ENCODE measurements at places on chromosomes 12 and 14.

DNA sequence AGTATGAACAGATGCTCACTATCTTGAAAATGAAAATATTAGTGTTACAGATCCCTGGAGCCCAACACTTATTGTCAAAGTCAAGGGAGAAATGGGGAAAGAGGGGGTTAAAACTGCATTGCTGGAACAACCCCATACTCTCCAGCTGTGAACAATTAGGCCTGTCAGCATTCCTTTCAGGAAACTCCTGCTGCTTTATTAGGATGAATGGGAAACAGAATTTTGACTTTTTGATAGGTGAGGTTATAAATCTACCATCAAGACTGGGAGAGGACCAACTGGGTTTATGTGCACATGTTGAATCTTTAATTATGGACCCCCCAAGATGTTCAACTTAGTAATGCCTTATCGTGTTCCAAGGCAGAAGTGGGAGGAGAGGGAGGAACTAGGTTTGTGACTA lies 85.0 kb downstream of the TMTC1 start:
- DNase-seq = no peak

DNA sequence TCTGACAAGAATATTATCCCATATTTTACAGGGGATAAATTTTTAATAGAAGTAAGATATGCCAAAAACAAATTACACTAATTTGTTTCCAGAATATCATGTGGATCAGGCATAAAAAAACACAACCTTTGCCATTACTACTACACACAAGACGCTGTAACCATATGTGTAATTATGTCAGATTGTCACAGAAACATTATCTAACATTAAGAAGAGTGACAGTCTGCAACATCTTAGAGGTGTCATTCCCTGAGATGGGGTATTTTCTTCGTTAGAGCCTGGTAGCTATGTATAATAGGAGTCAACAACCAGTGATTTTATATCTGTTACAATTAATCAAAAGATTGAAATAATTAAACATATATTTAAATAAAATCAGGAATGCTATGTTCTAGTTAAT lies 518.9 kb downstream of the RERGL start:
- no peak for DNase-seq

DNA sequence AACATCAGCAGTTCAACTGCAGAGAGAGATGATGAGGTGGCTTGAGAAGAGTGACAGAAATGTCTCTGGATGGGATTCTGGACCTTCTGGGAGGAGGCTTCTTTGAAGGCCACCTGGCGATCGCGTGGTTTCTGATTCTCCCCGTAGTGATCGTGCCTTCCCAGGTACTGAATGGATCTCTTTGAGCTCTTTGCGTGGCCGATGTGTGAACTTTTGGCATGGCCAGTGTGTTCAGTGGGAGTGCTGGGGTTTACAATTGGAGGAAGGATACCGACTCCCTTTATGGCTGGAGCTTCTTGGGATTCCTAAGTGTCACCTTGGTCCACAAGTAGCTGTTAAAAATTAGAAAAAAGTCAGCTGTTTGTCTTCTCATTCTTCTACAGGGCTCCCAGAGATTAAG lies 374.7 kb downstream of the C12orf75 start:
- DNase-seq = no peak

DNA sequence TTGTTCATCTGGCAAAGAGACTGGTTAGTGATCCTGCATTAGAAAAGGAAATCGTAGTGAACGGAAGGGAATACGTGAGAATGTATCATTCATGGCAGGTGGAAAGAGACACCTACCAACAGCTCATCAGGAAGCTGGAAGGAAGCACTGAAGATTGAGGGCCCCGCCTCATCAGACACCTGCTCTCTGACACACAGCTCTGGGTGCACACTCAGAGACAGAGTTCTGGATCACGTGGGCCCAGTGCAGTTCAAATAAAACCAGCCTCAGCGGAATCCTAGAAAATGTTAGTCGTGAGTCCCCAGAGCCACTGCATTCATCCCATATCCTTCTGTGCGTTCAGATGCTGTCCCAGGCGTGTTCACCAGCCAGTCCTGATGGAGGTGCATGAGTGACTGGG lies 129.7 kb downstream of the GLT1D1 start:
- DNase-seq = no peak

GRCh38 chr12:130831876-130832405 lies 7.1 kb downstream of the STX2 start:
- no peak for DNase-seq

DNA sequence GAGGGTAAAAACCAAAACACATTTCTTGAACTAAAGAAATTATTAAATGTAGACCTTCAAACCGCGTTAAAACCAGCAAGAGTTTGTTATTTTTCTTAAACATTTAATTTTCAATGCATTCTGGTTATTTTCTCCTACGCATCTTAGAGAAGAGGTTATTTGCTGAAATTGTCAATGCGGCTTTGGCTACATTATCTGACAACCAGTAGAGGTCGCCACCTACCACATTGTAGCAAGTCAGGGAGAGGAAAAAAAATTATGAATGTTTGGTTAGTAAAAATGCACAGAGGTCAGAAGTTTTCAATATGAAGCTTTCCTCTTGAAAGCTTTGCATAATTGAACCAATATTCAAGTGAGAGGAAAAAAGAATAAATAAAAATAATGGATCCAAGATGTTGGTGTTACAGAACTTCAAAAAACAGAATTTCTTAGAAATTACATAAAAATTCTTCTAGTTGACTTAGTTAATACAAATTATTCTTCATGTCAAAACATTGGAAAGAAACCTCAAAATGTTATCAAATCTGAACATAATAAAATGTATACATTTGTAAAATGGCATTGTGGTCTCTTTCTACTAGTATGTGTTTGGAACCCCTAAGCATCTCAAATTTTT lies 159.4 kb upstream of the TMTC2 start:
- no peak for DNase-seq

DNA sequence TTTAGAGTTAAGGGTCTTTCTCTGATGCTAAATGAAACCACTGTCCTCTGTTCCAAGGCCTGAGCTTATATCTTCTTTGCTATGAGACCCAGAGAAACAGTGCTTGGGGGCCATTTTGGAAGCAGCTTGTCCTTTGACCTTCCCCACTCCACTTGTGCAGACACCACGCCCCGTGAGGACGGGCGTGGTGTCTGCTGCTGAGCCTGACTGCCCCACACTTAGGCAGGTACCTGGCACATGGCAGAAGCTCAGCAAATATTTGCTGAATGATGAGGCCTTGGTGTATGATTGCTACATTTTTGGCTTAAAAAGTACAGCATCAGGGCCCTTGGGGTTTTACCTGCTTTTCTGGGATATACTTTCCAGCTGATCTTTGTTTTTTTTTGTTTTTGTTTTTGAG lies 69.9 kb downstream of the RASSF3 start:
- DNase-seq = no peak

- DNase-seq = no peak
Observed at GRCh38 chr12:558580-558979, 98.8 kb downstream of the B4GALNT3 start.

- no peak for DNase-seq
Observed at GRCh38 chr12:114664651-114665320, 19.2 kb downstream of the TBX3 start.

DNA sequence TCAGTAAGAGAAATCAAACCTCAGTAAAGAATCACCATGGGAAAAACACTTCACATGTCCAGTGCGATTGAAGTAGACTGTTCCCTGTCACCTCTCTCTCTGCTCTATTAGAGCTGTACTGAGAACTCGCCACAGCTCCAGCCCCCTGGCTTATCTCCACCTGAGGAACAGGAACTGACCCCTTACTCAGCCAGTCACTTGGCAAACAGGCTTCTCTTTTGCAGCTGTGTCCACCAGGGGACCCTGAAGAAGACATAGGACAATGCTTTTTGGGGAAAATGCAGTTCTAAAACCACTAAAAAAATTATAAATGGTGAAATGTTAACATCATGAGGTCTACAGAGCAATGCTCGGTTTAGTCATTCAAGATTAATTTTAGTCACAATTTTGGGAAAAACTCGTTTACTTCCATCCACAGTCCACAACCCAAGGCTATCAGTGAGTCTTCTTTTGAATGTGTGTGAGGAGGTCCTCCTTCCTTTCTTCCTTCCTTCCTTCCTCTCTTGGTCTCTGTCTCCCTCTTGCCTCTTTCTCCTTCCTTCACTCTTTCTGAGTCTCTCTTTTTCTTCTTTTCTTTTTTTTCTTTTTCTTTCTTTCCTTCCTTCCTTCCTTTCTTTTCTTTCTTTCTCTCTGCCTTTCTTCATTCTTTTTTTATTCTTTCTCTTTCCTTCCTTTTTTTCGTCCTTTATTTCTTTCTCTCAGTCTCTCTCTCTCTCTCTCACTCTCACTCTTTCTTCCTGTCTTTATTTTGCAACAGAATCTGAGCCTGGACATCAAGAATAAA lies 1189.5 kb upstream of the TMEM132C start:
- no peak for DNase-seq

- DNase-seq = no peak
Observed at GRCh38 chr14:36845356-36846012, 183.8 kb downstream of the PAX9 start.

GRCh38 chr14:21136024-21136423 lies 19.8 kb downstream of the OR5AU1 start:
- no peak for DNase-seq

- no peak for DNase-seq
Observed at GRCh38 chr12:77236066-77236465, 170.7 kb upstream of the E2F7 start.

- no peak for DNase-seq
Observed at GRCh38 chr12:131825146-131825892, 2.9 kb upstream of the MMP17 start.

DNA sequence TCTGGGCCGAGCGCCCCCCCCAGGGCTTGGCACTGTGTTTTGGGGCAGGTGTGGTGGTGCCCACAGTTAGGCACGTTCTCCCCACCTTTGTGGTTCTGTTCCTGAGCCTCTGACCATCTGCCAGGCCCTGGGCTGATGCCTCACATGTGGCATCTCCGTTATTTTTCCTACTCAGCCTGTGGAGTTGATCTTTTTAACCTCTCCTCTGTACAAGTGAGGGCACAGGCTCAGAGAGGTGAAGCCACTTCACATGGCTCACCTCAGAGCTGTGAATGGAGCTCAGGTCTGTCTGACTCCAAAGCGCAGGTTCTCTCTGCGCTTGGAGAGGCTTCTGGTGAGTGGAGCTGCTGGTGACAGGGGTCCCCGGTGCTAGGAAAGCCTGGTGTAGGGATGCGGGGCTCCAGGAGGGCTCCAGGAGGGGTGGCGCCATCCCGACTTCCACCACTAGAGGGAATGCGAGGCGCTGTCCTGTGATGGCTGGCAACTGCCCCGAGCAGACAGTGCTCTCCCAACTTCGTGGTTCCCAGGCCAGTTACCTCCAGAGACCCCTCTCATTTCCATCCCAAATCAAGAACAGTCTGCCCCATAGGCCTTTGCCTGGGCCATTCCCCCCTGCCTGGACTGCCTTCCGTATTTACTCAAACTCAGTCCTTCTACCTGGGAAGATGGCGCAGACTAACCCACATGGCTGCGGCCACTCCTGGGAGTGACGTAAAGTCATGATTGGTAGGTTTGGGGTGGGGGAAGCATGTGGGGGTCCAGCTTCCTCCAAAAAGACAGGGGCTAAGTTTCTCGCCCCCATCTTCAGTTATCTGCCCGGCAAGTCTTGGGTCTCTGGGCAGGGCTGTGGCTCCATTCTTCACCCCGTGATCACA lies 9.9 kb downstream of the BCL7A start:
- DNase-seq = no peak

DNA sequence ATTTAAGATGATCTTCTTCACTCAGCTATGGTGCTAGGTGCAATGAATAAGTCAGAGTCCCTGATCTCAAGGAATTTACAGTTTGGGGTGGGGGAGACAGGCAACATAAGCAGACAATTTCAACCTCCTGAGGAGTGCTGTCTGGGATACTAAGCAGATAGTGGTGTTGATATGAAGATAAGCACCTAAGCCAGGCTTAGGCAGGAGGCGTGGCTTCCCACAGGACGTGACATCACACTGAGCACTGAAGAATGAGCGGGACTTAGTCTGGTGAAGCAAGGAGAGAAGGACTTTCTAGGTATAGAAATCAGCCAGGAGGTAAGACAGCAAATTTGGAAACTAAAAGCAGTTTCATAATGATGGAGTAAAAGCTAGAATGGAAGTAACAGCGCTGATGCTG lies 6.8 kb downstream of the PRPH start:
- DNase-seq = no peak

DNA sequence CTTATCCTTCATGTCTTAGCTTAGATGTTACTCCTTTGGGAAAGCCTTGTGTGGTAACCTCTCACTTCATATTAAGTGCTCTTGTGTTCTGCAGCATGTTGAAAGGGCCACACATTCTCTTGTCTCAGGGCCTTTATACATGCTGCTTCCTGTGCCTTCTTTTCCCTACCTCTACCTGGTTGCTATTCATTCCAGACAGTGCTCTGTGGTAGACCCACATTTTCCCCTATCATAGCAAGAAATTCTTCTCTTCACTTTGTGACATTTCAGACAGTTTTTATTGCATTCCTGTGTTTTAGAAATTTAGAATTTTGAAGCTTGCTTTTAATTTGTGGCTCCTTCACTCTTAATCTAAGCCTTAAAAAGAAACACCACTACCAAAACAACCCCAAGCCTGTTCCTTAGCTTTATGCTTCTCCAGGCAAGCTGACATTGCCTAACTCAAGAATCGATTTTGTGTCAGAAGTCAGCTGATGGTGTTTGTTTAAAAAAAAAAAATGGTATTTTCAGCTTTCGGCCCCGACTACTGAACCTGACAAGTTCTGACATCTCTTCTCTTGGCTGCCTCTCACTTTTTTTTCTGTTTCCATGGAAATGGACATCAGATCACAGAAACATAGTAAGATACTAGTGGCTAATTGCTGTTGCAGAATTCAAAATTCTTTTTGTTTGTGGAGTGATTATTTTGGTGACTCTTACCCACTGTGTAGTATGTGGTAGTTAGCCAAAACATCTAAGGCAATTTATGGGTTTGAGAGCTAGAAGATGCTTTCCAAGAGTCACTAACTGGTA lies 156.3 kb downstream of the NUBPL start:
- DNase-seq = no peak

- no peak for DNase-seq
Observed at GRCh38 chr14:44736326-44736725, 225.4 kb downstream of the KLHL28 start.

DNA sequence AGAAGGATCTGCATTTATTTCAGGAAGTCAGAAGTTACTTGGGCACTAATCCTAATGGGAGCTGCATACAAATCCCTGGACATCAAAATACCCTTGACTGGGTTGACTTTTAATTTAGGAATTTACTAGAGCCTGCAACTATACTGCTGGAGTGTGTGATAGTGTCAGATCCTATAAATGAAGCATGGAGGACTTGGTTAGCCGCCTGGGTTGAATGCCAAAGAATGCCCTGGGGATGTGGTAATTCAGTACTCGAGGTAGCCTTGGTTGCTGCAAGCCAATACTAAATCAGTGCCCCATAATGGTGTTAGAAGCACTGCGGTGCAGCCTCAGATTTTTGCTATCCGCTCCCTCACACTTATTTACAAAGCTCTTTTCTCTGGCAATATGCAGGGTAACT lies 184.9 kb downstream of the CAPZA3 start:
- DNase-seq = no peak

Measured in cortex of kidney (tissue), 1 donor.